GM18507 (cell line): ENCODE measurements at places on chromosomes 11 and 22.

DNA sequence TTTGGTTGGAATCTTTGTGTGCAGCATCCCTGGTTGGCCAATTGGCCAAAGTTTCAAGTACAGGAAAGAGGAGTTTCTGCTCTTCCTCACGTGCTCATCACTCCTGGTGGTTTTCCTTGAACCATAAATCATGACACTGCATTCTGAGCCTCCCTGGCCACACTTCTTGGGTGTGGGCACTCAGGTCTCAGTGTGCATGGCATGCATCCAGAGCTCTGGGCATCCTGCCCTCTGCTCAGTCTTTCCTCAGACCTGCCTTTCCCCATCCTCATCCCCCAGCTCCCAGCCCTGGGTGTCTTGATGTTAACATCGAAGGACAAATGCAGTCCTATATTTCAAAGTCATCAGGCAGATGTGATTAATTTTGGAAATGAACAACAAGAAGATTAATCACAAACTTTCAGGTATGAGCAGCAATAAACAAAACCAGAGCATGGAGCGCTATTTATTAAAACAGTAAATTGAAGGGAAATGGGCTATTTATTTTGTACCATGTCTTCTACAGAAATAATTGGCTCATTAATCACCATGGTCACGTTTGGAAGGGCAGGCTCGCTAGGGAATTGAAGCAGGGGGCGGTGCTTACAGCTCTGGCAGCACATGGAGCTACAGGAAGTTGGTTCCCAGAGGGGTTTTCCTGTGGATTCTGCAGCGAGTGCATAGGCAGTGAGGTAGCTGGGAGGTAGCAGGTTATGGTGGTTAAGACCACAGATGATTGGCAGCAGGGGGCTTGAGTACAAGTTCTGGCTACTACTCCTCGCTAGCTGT, 89.6 kb downstream of the CSNK2A3 start:
- no peak for DNase-seq

GRCh38 chr22:44127356-44127755, 53.4 kb upstream of the PARVG start:
- no peak for DNase-seq

DNA sequence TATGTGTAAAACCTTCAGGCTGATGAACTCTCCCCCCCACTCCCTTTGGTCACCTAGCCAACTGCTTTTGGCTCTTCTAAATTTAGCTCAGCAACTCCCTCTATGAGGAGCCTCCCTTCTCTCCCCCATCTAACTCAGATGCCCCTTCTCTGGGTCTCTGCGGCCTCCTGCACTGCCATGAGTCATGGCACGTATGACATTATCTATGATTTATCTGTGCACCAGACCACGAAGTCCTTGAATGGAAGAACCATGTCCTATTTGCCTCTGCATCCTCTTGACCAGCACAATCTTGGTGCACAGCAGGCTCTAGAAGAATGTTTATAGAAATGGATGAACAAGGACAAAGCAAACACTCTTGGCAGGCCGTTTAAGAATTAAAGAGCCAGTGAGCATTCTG, 46.0 kb downstream of the RPL27A start:
- no peak for DNase-seq

DNA sequence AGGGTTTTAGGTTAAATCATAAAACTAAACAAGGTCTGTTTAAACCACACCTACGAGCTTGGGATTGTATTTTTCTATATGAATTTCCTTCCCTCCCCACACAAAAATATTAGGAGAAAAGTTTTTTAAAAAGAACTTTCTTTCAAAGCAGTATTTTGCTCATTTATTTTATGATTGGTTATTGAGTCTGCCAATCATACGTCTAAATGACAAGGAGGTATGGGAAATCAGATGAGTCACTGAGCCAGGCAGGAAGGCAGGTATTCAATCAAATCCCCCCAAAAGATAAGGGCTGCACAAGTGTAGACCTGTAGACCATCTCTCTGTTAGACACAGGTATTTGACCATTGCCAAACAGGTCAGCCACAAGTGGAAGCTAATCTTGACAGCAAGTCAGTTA, 440.1 kb upstream of the CCDC90B start:
- no peak for DNase-seq

GRCh38 chr11:133339495-133340140, 192.7 kb downstream of the OPCML start:
- DNase-seq = no peak

GRCh38 chr22:22999523-22999922, 70.8 kb upstream of the GNAZ start:
- DNase-seq = no peak

DNA sequence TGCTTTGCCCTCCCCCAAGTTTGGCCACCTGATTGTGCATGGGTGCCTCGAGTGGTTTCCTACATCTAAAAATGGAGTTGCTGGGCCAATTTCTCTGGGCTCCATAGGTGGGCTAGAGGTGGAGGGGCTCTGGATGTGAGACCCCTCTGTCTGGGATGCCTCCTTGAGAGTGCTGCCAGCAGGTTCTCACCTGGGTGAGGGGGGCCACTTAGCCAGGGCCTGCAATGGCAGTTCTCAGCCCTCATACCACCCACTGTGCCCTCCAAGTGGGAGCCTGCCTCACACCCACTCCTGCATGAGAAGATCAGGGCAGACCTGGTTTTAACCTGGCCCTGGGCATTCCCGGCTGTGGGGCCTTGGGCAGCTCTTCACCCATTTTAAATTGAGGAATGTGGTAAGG, 83.9 kb downstream of the CABIN1 start:
- no peak for DNase-seq
